Naive thymus-derived CD8-positive, alpha-beta T cell (primary cell): ENCODE measurements at places on chromosomes 3 and 15. TPM values are rescaled to one million over a fixed set of nuclear protein-coding genes. Genes with fewer than 3 reads are reported as not detected.

Gene KIF15
- 0.30 TPM for total RNA-seq

Gene ERC2
- total RNA-seq = not detected

Gene IGDCC3
- total RNA-seq = not detected

Gene BHLHE40
- total RNA-seq = 5.1 TPM

Gene MEX3B
- total RNA-seq = 1.5 TPM

Gene ADCY5
- total RNA-seq = not detected

Gene MUC13
- total RNA-seq = not detected

Gene SMCO1
- total RNA-seq = not detected

Gene ARHGAP11A
- 2.7 TPM for total RNA-seq
